ENCODE measurements at places on chromosomes 16 and 17.

- peak; percentile 55 for DNase-seq
Measured at GRCh38 chr16:4200000-4200780, 41.7 kb downstream of the SRL start.

- DNase-seq = no peak
Measured at GRCh38 chr17:16943032-16943352, 28.9 kb downstream of the TNFRSF13B start.

GRCh38 chr17:51000835-51001638, 119.6 kb downstream of the SPAG9 start:
- DNase-seq = no peak

- no peak for DNase-seq
Measured at GRCh38 chr17:11969565-11969964, 27.7 kb downstream of the ZNF18 start.

- DNase-seq = no peak
Measured at GRCh38 chr16:49597796-49598195, 224.2 kb downstream of the C16orf78 start.

DNA sequence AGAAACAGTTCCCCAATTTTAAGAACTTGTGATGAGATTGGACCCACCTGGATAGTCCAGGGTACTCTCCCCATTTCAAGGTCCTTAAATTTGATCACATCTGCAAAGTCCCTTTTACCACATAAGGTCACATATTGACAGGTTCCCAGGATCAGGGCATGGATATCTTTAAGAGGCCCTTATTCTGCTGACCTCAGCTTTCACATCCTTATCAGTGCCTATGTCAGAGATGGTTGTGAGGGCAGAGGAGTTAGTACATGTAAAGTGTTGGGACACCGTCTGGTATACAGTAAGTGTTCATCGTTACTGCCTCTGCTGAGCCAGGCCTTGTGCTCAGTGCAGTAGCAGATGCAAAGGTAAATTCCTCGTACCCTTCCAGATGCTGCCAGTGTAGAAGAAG, 375.4 kb upstream of the ASIC2 start:
- no peak for DNase-seq

DNA sequence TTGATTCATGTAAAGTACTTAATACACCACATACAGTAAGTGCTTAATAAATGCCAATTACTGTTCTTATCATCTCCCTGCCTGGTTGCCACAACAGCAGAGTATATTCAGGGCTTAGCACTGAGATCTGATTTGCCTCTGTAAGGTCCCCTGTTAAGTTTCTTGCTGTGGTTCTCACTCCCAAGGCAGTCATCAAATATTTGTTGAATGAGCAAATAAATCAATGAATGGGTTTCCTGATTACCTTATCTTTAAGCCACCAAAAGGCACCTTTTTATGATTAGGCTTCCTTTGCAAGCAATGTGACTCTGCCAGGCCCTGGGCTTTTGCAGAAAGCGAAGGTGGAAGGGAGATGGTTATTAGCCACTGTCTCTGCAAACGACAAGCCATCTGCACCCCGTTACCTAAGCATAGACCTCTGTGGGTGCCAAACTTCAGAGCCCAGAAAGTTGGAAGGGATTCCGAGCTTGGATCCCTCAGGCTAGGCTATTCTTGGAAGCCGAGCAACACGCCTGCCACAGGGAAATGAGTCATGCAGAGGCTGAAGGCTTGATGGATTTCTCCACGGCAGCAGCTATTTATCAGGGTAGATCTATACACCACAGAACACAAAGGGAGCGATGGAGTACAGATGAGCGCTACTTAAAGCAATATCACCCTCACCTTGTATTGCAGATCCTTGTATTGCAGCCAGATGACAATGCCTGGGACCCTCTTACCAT, 102.0 kb downstream of the GRIN2A start:
- DNase-seq = no peak

GRCh38 chr17:3879186-3879585, 13.7 kb downstream of the CAMKK1 start:
- DNase-seq = no peak

GRCh38 chr17:81068411-81069134, 33.6 kb downstream of the BAIAP2 start:
- no peak for DNase-seq

DNA sequence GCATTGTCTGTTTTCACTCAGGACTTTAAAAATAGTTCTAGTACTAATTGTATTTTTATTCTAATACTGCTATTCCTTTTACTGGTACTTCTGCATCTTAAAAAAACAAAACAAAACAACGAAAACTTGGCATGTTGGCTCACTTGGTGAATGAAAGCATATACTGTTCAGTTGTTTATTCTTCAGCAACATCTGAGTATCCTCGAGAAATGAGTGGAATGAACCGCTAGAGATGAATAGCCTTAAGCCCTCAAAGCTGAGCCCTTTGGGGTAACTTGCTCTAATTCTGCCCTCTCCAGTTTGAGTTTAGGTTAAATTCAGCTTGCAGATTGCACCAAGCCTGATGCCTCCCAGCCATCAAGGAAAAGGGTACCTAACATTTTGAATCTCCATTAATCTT, 126.5 kb downstream of the WWOX start:
- no peak for DNase-seq

- DNase-seq = no peak
Measured at GRCh38 chr17:70675070-70675590, 505.8 kb downstream of the KCNJ2 start.

GRCh38 chr16:8568231-8568617, 22.1 kb downstream of the TMEM114 start:
- peak; percentile 40 for DNase-seq

DNA sequence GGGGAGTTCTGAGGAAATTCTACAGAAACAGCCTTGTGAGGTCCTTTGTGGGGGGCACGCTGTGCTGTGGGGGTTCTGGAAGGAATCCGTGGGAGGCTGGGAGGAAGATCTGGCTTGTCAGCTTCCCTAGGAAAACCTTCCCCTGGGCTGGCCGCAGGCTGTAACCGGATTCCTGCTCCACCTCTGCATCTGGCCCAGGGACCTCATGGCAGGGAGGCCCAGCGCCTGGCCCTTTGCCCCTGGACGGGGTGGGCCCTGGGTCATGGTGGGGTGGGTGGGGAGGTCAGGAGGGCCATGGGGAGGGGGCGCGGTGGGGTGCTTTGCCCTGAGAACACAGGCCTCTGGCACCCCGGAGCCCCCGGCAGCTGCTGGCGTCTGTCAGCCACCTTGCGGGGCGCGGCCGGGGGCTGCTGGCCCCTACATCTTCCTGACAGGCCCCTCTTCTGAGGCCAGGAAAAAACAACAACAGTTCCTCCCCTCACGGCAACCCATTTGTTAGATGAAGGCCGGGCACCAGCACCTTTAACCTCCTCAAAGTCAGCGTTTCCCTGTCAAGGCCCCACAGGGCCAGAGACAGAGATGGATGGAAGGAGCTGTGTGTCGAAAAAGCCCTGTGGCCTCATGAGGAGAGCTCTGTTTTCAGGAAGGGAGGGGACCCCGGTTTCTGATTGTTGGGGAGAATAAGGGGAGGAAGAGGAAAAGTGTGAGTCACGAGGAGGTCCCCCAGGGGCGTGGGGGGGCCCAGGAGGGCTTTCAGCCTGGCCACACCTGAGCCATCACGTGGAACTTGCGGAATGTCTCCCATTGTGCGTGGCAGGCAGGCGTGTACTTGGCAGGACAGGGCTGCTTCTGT, 3.6 kb upstream of the MEOX1 start:
- no peak for DNase-seq

- no peak for DNase-seq
Measured at GRCh38 chr17:80742091-80742490, 197.5 kb downstream of the RPTOR start.

- no peak for DNase-seq
Measured at GRCh38 chr16:8634991-8635736, 13.7 kb downstream of the METTL22 start.

DNA sequence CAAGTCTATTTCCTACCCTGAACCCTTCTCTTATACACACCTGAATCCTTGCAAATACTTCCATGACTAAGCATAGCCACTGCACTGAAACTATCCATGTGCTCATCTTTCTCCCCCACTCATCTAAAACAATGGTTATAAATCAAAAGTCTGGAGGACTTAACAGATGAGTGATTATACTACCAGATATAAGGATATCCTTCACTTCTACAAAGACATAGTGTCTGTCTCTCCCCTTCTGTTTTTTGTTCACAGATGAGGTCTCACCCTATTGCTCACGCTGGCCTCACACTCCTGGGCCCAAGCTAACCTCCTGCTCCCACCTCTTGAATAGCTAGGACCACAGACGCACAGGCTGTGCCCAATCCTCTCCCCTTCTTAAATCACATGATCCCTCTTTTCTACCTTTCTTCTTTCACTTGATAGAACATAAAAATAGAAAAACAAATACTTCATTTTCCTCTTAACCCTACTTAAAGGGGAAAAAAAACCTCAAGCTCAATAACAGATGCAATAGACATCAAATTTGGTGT, 19.2 kb downstream of the CEP112 start:
- no peak for DNase-seq

GRCh38 chr16:20309786-20310185, 17.5 kb downstream of the GP2 start:
- DNase-seq = no peak

GRCh38 chr17:16477666-16478065, 14.3 kb downstream of the LRRC75A start:
- DNase-seq = no peak

DNA sequence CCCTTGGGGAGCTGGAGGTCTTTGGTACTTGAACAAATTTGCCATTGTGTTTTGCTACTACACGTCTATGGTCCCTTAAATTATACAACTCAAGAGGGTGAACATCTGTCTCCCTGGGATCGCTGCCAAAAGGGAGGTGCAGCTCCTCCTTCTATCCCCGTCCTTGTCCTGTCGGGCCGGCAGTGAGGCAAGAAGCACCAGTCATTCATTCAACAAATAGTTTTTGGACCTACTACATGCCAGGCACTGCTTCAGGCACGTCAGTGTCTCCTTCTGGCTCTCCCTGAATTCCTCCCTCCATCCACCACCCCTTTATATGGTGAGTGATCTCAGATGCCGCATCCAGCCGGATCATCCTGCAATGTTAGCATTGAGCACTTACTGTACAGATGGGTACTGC, 2.2 kb upstream of the RPL38 start:
- no peak for DNase-seq

DNA sequence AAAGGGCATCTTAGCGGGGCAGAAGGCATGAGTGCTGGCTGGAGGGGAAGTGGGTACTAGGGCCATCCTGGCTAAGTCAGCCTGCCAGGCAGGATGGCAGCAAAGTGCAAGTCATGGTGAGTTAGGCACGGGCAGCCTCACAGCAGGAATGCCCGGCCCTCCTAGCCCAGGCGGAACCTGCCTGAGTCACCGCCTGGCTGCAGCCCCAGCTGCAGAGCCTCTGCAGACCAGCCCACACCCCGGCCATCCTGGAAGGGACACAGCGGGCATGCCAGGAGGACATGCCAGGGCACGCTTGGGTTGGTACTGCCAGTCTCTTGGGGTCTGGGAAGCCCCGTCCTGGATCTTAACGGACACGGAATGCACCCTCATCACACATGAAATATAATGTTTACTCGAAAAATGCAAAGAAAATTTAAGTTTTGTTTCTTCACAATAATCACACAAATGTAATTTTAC, 5.0 kb upstream of the ALDH3A1 start:
- peak; percentile 92 for DNase-seq

GRCh38 chr17:63437287-63438091, 8.6 kb downstream of the CYB561 start:
- no peak for DNase-seq

GRCh38 chr16:89170346-89171215, 967 bp upstream of the CDH15 start:
- no peak for DNase-seq

- DNase-seq = no peak
Measured at GRCh38 chr16:52022177-52022576, 524.8 kb downstream of the TOX3 start.

GRCh38 chr16:55301385-55302008, 22.5 kb upstream of the IRX6 start:
- DNase-seq = no peak

GRCh38 chr17:75238684-75239191, 22.7 kb downstream of the GGA3 start:
- no peak for DNase-seq

- DNase-seq = no peak
Measured at GRCh38 chr16:81697616-81698309, 81.3 kb upstream of the PLCG2 start.

- DNase-seq = no peak
Measured at GRCh38 chr16:3949946-3950342, 69.4 kb upstream of the CREBBP start.

DNA sequence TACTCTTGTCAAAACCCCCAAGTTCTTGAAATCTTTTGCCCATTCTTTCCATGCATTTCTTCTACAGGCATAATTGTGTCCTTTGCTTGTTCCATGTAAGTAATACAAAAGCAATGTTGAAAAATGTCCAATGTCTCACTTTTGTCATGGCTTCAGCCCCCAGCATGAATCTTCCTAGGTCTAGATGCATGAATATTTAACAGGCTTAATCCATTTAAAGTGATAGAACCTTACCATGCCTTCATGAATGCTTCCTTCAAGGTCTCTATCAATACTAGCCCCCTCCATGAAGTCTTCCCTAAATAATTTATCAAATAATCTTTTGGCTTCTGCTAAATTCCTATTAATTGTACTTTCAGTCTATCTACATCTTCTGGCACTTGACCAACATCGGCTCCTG, 46.1 kb upstream of the ANKFY1 start:
- no peak for DNase-seq

DNA sequence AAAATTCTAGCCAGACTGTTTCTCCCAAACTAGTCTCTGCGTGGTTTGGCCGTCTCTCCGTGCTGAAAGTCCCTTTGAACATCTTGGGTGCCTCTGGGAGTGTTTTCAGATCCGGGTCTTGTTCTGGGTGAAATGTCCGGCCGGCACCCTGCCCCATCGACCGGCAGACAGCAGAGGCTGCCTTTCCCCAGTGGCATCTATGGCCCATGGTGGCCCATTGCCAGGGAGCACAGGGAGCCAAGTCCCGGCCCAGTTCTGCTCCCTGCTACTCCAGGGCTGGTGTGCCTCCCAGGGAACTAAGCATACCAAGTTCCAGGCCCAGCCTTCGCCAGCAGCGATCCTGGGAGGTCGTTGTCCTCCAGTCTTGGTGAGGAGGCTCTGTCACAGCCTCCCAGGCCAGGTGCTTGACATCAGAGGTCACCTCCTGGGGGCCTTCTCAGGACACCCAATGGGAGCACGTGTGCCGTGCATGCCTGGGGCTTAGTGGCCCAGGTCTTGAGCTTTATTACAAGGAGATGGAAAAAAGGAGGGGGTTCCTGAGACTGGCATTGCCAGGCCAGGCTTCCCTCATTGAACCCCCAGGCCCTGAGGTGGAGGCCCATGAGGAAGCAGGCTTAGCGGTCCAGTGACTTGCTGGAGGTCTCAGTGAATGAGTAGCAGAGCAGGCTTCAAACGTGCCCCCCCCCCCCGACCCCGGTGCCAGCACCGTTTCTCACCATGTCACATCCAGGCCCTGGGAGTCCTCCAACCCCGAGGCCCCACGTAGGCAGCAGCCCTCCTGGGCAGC, 54.0 kb downstream of the PGS1 start:
- DNase-seq = no peak

- no peak for DNase-seq
Measured at GRCh38 chr17:81295676-81296381, 722 bp upstream of the SLC38A10 start.

GRCh38 chr16:80577485-80578280, 36.9 kb downstream of the DYNLRB2 start:
- peak; percentile 46 for DNase-seq
